HFFc6 (cell line): ENCODE measurements at places on chromosomes 3 and 15. TPM values are rescaled to one million over a fixed set of nuclear protein-coding genes. Genes with fewer than 3 reads are reported as not detected.

The ECE2 gene
- not detected in 3 replicates for total RNA-seq

The MAGI1 gene
- 20.7 to 30.5 TPM (median 24.5 TPM) in 3 replicates for total RNA-seq

The MYH15 gene
- total RNA-seq = 0.19 to 0.34 TPM (median 0.27 TPM) in 3 replicates

The KLHL6 gene
- total RNA-seq = not detected in 3 replicates
